ENCODE measurements at places on chromosomes 11 and 22. TPM values are rescaled to one million over a fixed set of nuclear protein-coding genes. Genes with fewer than 3 reads are reported as not detected.

GRCh38 chr22:29830585-29830984, 7.5 kb downstream of the ASCC2 start:
- no peak for DNase-seq

GRCh38 chr11:2093575-2094353, 45.4 kb downstream of the IGF2 start:
- no peak for DNase-seq

DNA sequence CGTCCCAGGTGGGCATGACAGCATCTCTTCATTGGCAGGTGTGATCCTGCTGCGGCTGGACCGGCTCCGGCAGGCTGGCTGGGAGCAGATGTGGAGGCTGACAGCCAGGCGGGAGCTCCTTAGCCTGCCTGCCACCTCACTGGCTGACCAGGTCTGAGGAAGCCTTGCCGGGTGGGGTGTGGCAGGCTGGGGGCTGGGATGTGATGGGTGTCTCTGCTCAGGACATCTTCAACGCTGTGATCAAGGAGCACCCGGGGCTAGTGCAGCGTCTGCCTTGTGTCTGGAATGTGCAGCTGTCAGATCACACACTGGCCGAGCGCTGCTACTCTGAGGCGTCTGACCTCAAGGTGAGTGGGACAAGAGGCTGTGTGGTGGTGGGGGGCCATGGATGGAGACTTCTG, 3.5 kb downstream of the LARGE2 start:
- DNase-seq: no peak

DNA sequence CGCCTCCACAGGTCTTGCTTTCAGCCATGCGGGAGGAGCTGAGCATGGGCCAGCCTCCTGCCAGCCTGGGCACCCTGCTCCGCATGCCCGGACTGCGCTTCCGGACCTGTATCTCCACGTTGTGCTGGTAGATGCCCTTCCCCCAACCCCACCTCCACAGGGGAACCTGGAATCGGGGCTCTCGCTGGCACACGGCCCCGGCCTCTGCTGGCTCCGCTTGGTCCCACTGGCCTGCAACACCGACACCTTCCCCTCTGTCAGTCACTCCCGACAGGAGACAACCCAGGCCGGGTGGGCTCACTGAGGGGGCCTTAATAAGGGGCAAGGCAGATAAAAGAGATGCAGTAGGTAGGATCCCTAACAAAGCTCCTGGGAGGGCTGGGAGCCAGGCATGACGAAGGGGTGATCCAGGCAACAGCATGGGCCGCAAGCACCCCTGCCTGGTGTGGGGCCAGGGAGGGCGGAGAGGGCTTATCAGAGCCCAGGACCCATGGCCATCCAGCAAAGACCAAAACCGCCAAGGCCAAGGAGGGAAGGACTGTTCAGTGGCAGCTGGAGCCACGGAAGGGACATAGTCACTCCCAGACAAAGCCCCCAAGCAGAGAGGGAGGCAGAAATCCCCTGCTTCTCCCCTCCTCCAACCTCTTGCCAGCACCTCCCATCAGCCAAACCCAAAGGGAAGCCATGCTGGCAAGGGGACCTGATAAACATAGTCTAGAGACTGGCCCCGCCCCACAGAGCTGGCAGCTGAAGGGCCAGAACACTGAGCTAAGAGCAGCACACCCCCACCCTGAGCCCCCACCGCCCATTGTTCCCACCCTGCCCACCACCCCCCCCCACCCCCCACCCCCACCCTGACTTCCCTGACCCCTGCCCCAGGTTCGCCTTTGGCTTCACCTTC, 8.0 kb downstream of the SLC22A12 start:
- no peak for DNase-seq

- peak; percentile 23 for DNase-seq
These were observed 2.8 kb downstream of the IL17RA start for GRCh38 chr22:17087498-17088131.

GRCh38 chr11:2186669-2187279, 15.2 kb upstream of the TH start:
- DNase-seq: peak; percentile 33

GRCh38 chr11:20249378-20249777, 89.1 kb upstream of the DBX1 start:
- no peak for DNase-seq

- DNase-seq: no peak
These were observed 58.1 kb downstream of the LRP5 start for GRCh38 chr11:68370211-68371111.

DNA sequence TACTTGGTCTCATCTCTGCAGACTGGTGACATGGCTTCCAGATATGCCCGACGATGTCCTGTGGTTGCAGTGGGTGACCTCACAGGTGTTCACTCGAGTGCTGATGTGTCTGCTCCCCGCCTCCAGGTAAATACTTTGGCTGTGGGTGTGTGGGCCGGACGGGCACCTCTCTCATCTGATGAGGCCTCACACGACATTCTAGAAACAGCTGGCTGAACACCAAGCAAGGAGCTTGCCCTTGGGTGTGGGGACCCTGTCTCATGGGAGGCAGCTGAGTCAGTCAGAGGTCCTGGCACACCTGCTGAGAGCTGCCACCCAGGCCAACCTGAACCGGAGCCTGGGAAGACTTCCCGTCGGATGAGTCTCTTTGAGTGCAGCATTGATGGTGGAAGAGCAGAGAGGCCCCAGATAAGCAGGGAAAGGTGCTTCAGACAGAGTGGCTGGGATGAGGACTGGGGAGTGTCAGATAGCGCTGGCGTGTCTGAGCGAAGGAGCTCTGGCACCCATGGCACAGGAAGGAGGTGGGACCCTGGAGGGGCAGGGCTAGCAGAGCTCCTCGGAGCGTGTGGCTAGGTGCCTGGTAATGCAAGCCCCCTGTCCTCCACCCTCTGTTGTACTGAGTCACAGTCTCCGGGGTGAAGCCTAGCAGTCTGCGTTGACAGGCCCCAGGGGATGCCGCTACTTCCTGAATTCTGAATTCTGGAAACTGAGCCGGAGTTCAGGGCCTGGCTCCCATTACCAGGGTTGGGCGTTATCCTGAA, 10.4 kb upstream of the SAMM50 start:
- no peak for DNase-seq

GRCh38 chr11:76768088-76768908, 14.9 kb upstream of the TSKU start:
- peak; percentile 51 for DNase-seq

DNA sequence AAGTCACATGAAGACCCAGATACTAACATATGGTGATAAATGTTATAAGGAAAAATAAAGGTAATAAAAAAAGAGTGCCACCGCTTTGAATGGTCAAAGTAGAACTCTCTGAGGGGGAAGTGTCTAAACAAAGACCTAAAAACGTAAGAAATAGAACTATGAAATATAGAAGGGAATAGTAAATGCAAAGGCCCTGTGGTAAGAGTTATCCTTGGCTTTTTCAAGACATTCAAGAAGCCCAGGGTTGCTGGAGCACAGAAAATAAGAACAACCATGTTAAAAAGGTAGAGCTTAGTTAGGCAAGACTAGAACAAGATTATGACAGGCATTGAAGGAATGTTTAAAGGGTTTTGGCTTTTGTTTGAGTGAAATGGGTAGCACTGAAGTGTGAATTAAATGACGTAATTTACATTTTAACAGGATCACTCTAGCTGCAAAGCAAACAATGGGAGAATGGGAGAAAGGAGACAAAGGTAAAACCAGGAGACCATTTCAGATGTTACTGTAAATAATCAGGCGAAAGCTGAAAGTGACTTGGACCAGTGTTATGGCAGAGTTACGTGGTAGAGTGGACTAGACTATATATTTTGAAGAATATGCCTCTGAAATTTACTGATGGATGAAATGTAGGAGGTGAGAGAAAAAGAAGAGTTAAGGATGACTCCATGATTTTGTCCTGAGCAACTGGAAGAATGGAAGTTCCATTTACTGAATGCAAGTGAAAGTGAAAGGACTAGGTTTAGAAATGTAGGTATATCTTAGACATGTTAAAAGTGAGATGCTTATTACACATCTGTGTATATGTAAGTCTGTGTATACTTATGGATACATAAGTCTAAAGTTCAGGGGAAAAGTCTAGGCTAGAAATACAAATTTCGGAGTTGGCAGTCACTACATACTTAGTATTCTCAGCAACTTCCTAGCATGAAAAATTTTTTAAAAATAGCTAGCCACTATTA, 28.5 kb downstream of the BTBD10 start:
- DNase-seq: no peak

DNA sequence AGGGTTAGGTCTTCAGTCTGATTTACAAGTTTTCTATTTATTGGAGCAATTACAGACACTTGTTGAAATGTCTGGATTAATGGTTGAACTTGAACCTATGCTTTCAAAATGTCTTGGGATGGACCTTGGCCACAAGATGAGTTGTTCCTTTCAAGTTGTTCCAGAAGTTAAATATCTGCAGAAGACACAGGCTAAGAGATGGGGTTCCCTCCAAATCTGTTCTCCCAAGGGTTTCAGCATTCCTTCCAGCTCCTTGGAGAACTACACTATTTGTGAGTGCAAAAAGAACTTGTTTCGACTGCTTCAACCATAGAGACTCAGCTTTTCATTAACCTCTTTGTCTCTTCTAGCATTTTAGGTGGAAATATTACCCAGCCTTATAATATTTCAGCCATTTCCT, 189.0 kb upstream of the BLID start:
- no peak for DNase-seq

DNA sequence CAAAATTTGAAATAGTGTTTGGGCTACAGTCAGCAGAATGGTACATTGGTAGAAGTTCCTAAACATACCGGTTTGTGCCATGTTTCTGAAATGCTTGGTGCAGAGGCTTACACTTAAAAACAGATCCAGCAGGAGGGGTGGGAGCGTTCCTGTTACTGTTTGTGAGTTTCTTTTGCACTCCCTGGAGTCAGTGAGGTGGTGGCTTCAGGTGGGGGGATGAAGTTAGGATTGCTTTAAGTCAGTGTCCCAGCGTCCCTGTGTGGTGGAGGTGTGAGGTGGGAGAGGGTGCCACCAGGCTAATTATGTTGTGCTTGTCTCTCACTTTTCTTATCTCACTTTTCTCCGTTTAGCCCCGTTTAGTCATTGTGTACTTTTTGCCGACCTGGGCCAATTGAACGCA, 9.7 kb downstream of the TNRC6B start:
- no peak for DNase-seq

- no peak for DNase-seq
These were observed 3.4 kb downstream of the MS4A10 start for GRCh38 chr11:60788401-60789125.

GRCh38 chr11:23569547-23569946, 709.3 kb upstream of the CCDC179 start:
- DNase-seq: no peak

DNA sequence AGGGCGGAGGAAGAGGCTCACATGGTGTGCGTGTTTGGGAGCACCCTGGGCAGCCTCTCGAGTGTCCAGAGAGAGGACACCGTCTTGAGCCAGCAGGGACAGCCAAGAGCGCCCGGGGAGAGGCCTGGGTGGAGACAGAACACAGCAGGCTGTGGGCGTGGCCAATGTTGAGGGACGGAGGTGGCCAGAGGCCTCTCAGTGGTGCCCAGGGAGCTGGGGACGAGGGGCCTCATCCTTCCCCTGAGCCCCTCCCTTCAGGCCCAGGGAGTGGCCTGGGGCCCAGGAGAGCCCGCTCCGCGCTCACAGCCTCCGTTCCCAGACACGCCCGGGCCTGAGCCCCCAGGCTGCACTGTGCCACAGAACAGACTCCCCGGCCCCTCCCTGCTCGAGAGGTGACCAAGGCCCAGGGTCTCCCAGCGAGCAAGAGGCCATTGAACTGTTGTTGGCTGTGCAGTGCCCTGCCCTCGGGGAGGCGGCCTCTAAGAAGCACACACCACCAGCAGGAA, 48.4 kb downstream of the CDKN1C start:
- peak; percentile 66 for DNase-seq

DNA sequence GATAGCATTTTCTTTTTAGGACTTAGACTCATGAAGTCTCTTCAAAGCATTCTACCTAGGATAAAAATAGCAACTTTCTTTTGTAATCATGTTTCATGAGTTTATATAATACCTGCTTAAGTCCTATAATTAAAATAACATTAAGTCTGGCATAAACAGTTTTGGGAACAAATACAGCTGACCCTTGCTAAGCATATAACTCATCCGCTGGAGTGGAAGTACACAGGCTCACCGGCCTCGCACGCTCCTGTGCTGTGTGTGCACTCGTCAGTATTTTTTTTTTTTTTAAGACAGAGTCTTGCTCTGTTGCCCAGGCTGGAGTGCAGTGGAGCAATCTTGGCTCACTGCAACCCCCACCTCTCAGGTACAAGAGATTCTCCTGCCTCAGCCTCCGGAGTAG, 221.8 kb downstream of the ADAMTS15 start:
- no peak for DNase-seq

- no peak for DNase-seq
These were observed 321.2 kb downstream of the CTTN start for GRCh38 chr11:70719516-70719915.

DNA sequence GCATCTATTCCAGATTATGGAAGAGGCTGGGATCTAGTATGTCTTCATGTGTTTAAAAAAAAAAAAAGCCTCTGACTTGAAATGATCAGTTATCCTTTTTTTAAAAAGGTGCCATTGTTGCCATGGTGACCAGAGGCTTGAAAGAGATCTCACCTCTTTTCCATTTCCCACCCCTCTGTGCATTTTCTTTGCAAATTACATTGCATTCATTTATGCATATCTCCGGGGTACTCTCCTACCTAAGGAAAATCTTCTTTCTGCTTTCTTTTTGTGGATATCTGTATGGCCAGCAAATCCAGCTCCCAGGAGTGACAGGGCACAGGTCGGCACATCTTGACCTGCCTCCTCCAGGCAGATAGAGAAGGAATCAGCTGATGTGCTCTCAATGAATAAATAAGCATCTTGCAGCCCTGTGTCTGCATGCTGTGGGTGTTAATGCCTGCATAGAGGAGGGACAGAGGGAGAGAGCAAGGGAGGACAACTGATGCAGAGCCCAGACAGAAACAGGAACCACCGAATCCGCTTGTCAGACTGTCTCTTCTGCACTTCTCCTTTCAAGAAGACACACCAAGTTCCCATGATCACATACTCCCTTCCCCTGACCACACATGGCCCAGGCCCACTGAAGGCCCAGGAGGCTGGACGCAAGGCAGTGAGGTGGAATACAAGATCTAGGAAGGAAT, 50.9 kb downstream of the CWC15 start:
- no peak for DNase-seq

The IGSF22 gene
- not detected for total RNA-seq

The PPM1F gene
- 37.6 TPM for total RNA-seq

The DDX17 gene
- total RNA-seq: 273 TPM

The ASPHD2 gene
- 4.5 TPM for total RNA-seq

The MMP10 gene
- 2.5 TPM for total RNA-seq

The PRDM10 gene
- 5.5 TPM for total RNA-seq

The DDIAS gene
- total RNA-seq: 30.1 TPM

The TREH gene
- 0.05 TPM for total RNA-seq

The PHOX2A gene
- not detected for total RNA-seq

The RIMBP3B gene
- 0.65 TPM for total RNA-seq

Measured in A172 (cell line).